NCI-H1048 (cell line): ENCODE measurements at places on chromosomes 5 and 9.

GRCh38 chr9:80763536-80763935, 925.8 kb downstream of the TLE1 start:
- no peak for DNase-seq

DNA sequence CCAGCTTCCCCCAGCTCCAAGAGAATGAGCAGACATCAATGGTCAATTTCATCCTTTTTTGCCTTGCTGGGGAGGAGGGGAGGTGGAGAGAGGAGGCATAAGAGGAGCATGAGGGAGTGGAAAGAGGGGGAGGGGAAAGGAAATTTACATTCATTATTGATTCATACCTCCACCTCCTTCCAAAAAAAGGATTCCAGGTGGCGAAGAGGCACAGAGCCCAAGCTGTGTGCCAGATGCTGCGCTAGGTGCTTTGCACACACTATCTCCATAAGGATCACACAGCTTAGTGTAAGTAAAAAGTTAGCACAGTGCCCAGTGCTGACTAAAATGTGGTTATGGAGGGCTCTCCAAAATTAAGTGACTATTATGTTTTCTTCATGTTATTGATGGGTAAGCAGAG, 11.0 kb downstream of the ASTN2 start:
- DNase-seq, result no peak

GRCh38 chr5:79794347-79794746, 104.7 kb downstream of the CMYA5 start:
- DNase-seq, result no peak

DNA sequence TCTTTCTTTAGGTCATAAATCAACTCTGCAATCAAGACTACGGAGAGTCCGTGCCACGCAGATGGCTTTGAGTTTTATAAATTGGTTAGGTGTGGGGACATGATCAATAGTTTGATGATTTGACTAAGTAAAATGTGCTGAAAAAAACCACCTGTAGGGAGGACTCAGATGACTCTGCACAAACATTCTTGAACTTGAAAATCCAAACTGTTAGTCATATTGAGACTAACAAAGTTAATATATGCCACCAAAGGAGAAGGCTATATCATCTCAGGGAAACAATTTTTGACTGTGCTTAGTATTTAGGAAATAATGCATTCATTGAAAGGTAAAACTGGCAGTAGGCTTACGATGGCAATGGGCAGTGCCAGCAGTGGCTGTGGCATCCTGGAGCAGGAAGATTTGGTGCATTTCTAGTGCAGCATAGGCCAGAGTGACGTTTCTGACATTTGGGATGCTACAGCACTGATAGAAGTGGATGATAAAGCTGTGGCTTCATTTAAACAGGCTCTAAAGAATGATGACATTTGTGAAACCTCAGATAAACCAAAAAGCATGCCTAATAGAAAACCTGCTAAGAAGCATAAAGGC, 291.1 kb downstream of the MLLT3 start:
- DNase-seq, result no peak

DNA sequence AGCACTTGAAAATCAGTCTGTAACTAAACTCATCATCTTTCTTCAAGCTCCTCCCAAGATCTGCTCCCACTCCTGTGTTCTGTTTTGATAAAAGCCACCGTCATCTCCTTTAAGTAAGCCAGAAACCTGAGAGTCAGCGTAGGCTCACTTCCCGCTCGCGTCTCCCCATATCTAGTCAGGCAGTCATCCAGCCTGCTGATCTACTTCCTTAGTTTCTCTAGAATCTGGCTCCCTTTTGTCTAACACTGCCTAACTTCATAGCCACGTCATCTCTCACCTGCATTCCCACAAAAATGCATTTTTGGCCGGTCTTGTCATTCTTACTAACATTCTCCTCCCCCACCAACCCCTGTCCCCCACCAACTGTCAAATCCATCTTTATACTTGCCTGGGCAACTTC, 3.0 kb upstream of the TJP2 start:
- no peak for DNase-seq

DNA sequence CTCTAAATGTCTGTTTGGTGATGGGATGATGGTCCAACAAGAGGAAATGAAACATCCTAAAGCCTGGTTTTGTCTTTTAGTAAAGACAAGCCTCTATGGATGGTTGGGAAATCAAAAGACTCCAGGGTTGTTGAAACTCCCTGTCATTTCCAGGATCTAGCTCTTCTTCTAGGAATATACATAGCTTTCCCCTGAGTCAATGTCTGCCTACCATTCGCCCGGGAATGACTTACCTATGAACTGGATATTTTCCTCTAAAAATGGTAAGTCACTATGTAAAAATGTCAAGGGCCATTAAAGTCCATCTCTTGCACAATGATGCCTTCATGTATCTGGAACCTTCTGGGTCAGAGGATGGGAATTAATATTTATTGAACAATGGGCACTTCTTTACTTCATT, 11.1 kb upstream of the KIF12 start:
- no peak for DNase-seq

DNA sequence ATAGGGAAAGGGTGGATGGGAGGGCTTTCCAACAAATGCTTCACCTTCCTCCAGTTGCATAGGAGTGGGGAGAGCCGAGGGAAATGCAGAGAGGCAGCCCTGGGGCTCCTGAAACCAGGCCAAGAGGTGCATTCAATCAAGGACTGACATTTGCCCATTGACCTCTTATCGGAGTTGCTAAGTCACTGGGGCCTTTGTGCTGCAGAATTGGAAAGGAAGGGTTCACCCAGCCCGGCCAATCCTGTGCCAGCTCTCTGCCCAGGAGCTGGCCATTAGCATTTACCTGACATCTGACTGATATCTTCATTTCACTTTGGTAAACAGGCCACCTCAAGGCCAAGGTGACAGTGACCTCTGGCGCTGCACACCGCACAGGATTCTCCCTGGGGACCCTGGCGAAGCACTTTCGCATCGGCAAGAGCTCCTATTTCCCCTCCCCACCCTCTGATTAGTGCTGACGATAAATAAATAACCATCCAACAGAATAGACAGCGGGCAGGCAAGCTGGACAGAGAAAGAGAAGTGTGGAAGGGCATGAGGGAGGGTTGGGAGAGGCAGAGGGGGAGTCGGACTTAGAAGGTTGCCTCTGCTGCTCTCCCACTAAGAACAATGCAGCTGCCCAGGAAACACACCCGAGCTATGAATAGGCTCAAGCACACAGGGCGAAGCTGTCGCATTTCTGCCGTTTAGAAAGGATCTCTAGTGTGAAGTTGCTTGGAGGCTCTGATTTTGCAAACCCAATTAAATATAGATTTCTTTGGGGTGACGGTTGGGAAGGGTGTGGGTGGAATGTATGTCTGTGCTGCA, 57.0 kb upstream of the BOD1 start:
- DNase-seq, result no peak

DNA sequence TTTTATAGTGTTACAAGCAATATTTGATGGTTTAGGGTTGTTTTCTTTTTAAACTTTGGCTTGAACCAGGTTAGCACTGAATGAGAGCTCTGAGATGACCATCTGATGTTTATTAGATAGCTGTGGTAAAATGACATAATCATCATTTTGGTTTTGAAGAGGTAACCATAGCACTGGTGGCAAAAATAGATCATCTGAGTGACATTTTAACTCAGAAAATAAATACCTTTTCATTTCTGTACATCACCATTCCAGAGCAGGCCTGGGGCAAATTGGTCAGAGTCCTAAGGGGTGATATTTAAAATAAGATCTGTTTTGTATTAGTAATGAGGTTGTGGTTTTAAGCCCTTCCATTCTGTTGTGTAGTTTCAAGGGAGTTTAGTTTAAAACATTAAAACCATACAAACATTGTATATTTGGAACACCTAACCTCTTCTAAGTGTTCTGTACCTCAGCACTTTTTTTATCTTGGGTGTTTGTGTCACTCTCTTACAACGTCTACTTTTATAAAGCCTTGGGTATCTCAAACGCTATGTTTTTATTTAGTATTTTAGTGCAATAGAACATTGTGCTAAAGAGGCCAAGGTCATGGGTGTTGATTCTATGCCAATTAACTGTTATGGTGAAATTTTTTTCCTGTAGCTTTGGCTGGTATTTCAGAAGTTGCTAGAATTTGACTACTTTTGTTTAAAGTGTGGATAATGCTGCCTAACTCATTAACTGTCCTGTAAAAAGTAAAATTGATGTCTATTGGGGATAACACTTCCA, 166.1 kb downstream of the CD180 start:
- no peak for DNase-seq

DNA sequence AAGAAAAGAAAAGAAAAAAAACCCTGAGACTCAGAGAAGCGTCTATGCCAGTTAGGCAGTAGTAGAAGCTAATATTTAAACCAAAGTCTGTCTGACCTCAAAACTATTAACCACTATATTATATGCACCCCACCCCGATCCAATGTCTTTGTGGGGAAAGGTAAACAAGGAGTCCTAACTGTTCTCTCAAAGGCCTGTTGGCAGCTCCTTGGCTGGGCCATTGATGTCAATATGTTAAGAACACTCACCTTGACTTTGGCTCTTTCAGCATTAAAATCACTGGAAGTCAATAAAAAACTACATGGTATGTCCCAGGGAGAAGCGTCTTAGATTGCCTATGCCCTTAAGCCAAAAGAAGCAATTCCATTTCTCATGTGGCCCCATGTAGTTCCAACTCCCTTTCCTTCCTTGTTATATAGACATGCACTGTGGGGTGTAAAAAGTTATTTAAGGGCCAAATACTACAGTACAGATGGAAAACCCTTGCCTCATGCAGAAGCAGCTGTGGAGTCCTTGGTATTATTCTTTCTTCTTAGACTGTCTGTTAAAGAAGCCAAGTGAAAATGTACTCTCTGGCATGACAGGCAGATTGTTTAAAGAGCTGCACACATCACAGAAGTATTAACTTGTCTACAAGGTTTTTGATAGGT, 308.6 kb upstream of the RPS23 start:
- DNase-seq, result no peak
